Activated CD4-positive, alpha-beta memory T cell treated with anti-CD3 and anti-CD28 coated beads for 36 hours (primary cell): ENCODE measurements at places on chromosomes 2 and 18. TPM values are rescaled to one million over a fixed set of nuclear protein-coding genes. Genes with fewer than 3 reads are reported as not detected.

GRCh38 chr2:139836769-139837168 lies 1056.6 kb upstream of the NXPH2 start:
- DNase-seq, result no peak

NOSTRIN gene
- total RNA-seq, result not detected

IL36B gene
- not detected for total RNA-seq

RAB27B gene
- 0.22 TPM for total RNA-seq

RTP5 gene
- 0.10 TPM for total RNA-seq

CNTNAP5 gene
- not detected for total RNA-seq
